Vagina (tissue), 2 donors: ENCODE measurements at places on chromosomes 1 and 21. TPM values are rescaled to one million over a fixed set of nuclear protein-coding genes. Genes with fewer than 3 reads are reported as not detected.

DNA sequence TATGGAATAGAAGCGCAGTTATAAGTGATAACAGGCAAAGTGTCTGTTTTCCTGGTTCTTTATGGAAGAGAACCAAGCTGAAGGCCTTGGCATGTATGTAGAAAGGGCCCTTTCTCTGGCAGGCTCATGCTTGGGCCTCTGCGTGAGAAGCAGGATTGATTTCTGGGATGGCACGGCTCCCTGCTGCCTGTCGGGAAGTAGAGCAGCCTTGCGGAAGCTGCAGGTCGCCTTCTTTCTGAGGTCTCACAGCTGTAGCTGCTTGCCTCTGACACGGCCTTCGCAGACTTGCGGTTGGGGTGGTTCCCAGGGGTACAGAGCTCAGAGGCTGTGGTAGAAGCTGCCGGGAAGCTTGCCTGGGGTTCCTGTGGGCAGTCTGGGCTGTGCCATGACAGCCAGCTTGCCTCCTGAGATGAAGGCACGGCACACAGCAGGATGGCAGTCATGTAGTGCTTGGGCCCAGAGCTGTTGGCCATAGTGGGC lies 39.4 kb downstream of the TRAPPC10 start:
- peaks cover 12% of the 10 kb centered on the region for H3K36me3 ChIP-seq
- H3K4me3 ChIP-seq, result no peak overlapping the region
- no peak for DNase-seq
- no peaks in the 10 kb centered on the region for H3K27me3 ChIP-seq
- peaks cover 28% of the 10 kb centered on the region for H3K4me1 ChIP-seq

DNA sequence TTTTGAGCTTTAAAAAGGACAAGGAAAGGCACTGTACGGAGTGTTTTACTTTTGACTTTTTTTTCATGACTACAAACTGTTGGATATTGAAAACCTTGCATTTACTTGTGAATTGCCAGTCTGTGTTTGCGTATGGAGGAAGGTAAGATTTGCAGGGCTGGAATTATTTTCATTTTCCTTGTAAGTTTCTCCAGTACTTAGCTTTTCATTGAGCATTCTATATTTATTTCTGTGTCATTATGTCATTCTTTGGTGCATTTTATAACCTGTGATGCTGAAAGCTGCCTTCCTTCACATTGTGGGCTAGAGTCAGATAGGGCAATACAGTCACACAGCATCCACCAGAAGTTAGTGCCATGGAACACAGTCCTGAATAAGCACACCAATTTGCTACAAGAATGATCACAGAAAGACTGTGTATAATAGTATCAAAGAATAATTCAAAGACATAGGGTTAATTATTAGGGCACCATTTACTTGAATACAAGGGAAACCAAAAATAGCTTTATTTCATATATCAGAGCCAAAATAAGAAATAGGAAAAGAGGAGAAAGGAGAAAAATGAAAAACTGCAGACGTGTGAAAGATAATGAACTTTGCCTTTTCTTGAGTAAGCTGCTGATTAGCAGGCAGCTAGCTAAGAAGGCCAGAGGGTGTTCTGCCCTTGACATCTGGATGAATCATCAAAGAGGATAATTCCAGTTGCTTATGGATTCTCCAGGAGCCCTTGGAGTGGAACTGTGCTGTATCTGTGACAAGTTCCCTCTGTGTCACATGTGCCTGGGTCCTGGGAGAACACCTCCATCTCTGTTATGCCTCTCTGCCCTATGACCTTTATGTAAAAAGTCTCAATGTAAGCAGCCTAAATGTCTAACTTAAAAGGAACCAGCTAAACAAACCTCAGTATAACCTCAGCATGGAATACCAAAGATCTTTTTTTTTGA lies 8.0 kb upstream of the FAM20B start:
- peaks cover 19% of the 10 kb centered on the region for H3K4me1 ChIP-seq
- H3K36me3 ChIP-seq, result no peaks in the 10 kb centered on the region
- H3K27ac ChIP-seq, result peak overlapping the region; percentile 57
- no peaks in the 10 kb centered on the region for H3K27me3 ChIP-seq
- no peak for DNase-seq

DNA sequence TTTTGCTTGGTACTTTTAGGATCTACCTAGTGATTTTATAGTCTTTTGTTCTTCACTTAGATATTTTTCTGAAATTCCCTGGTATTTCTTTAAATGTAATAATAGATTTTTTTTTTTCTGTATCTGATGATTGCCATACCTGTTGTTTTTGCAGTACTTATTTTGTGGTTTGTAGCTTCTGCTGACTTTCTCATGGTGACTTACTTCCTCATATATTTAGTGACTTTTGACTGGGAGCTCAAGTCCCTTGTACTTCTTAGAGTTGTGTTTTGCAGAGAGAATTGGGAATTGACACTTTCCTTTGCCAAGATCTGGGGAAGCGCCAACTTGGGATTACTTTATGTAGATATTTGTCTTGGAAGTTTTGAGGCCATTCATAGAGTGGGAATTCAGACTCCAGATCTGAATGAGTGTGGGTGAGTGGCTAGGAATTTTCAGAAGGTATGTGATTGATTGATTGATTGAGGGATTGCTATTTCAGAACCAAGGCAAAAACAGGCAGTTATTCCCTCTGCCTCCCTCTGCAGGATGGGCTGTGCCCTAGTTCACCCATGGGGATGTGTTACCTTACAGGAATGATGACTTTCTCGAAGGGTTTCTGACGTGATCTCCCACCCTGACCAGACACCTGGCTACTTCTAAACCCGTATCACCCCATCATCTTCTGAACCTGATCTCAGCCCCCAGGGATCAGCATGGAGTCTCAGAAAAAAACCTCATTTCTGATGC lies 219.5 kb downstream of the URB2 start:
- no peaks in the 10 kb centered on the region for H3K27me3 ChIP-seq
- no peak overlapping the region for H3K4me3 ChIP-seq
- no peak for DNase-seq
- no peaks in the 10 kb centered on the region for H3K36me3 ChIP-seq

GRCh38 chr1:102834688-102835320 lies 273.5 kb downstream of the COL11A1 start:
- H3K27me3 ChIP-seq, result no peaks in the 10 kb centered on the region
- no peaks in the 10 kb centered on the region for H3K4me1 ChIP-seq
- H3K36me3 ChIP-seq, result no peaks in the 10 kb centered on the region
- no peak overlapping the region for H3K27ac ChIP-seq
- no peak for DNase-seq

DNA sequence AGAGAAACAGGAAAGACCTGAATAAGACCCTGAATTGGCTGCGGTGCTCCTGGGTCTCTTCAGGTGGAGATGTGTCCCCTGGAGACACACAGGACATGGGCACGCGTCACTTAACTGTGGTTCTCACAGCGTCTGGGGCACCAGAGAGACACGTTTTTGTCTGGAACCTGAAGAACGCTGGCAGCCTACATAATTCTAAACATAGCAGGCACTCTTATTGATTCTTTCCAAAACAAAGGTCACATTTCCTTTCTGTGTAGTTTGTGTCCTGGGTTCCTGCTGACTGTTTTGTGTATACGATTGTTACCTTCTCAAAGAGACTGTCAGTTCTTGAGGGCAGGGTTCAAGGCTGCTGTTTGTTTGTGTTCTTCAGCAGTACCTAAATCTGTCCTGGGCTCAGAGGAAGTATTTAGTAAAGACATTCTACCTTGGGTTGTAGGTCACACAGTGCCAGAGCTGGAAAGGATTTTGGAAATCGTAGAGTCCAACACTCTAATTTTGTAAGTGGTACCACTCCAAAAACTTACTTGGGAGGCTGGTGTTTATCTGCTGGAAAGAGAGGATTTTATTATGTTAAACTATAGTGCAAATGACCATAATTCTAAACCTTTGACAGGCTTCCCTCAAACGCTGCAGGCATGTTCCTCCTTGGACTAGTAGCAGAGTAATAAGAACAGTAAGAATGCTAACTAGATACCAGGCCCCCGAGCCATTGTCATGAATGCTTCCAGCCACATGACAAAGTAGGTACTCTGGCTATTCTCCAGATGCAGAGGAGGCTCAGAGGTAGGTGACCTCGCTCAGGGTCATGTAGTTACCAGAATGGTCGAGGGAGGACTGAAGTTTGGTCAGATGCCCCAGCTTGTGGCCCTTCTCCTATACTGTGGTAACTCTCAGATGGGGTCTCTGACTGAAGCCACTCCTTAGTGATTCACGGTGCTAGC lies 164.3 kb downstream of the DHRS3 start:
- DNase-seq, result no peak
- peak overlapping the region; percentile 73 for H3K27ac ChIP-seq
- no peaks in the 10 kb centered on the region for H3K27me3 ChIP-seq
- peaks cover 99% of the 10 kb centered on the region for H3K4me1 ChIP-seq
- H3K4me3 ChIP-seq, result no peak overlapping the region

- H3K27ac ChIP-seq, result no peak overlapping the region
- H3K4me3 ChIP-seq, result no peak overlapping the region
- no peaks in the 10 kb centered on the region for H3K27me3 ChIP-seq
- H3K4me1 ChIP-seq, result no peaks in the 10 kb centered on the region
- H3K36me3 ChIP-seq, result no peaks in the 10 kb centered on the region
These were observed 16.2 kb upstream of the MPL start for GRCh38 chr1:43321331-43321891.

GRCh38 chr1:52054496-52055065 lies 410 bp downstream of the TXNDC12 start:
- DNase-seq, result no peak
- no peaks in the 10 kb centered on the region for H3K36me3 ChIP-seq
- peak overlapping the region; percentile 79 for H3K4me3 ChIP-seq
- H3K4me1 ChIP-seq, result peaks cover 47% of the 10 kb centered on the region
- H3K27me3 ChIP-seq, result no peaks in the 10 kb centered on the region
- H3K27ac ChIP-seq, result peak overlapping the region; percentile 85

GRCh38 chr1:8189931-8190483 lies 127.9 kb upstream of the SLC45A1 start:
- no peaks in the 10 kb centered on the region for H3K27me3 ChIP-seq
- no peaks in the 10 kb centered on the region for H3K36me3 ChIP-seq
- no peak overlapping the region for H3K4me3 ChIP-seq
- H3K27ac ChIP-seq, result no peak overlapping the region
- DNase-seq, result no peak

DNA sequence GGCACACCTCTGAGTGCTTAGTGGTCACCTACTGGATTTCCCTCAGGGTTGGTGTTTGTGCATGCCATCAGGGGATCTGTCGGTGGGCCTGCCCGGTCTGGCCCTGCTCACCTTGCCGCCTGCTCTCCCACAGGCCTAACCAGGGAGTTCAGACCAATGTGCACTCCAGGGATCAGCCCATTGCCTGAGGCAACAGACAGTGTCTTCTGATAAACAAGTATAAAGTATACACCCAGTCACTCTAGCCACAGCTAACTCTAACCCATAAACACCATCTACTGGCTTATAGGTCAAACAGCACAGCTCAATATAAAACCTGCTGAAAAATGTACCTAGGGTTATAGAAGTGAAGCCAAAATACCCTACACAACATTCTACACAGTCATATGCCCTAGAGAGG lies 1300.0 kb downstream of the PLA2G4A start:
- H3K4me1 ChIP-seq, result no peaks in the 10 kb centered on the region
- DNase-seq, result no peak
- H3K27ac ChIP-seq, result no peak overlapping the region
- H3K36me3 ChIP-seq, result no peaks in the 10 kb centered on the region

DNA sequence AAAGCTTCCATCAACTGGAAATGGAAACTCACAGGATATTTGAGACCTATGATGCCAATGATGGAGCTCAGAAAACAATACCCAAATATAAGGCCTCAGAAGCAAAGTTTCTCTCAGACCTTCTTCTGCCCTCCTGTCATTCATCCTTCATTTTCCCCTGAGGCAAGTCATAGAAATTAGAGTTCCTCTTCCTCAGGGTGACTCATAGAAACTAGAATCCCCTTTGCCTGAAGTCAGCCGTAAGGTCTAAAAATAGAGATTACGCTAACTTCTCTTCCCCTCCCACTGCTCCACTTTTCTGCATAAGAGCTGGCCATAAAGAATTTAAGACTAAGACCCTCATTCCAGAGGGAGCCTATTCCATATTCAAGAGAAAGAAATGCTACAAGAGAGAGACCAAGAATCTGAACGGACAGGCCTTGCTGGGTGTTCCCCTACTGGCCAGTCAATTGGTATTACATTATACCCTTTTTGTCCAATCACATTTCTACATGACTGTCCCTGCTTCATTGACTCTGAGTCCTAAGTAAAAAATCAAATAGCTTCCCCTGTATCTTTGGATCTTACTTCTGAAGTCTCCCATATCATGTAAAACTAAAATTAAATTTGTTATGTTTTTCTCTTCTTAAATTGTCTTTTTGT lies 994.9 kb downstream of the ADGRL2 start:
- no peak overlapping the region for H3K4me3 ChIP-seq
- no peak overlapping the region for H3K27ac ChIP-seq
- H3K4me1 ChIP-seq, result no peaks in the 10 kb centered on the region
- no peak for DNase-seq
- H3K27me3 ChIP-seq, result no peaks in the 10 kb centered on the region

DNA sequence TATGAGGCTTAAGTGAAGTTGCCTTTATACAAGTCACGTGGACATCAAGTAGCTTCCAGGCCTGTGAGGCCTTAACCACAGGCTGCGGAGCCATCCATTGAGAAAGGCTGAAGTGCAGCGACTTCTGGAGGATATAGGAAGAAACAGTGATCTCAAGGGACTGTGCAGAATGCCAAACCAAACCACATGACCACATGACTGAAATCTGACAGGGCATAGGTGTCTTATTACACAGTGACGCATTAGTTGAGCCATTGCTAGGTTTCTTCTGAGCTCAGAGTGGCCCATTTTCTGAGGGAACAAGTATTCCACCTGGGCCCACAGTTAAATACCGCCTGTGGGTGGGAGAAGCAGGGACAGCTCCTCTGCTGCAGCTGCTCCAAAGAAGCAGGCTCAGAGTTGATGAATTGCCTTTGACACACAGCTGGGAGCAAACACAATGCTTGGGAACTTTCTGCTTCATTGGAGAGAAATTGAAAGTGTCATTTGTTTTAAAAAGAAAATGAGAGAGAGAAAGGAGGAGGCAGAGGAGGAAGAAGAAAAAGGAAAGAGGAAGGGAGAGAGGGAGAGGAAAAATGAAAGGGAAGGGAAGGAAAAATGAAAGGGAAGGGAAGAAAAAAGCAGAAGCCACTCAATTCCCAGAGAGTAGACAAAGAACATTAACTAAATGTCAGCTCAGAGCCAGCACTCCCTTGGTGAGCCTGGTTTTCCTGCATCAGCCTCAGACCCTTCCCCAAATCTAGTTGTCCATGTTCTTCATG lies 94.4 kb downstream of the COLGALT2 start:
- DNase-seq, result no peak
- no peak overlapping the region for H3K27ac ChIP-seq
- H3K27me3 ChIP-seq, result no peaks in the 10 kb centered on the region
- H3K4me1 ChIP-seq, result no peaks in the 10 kb centered on the region
- H3K4me3 ChIP-seq, result no peak overlapping the region

GRCh38 chr1:230280906-230281413 lies 145.2 kb downstream of the PGBD5 start:
- DNase-seq, result no peak
- no peak overlapping the region for H3K4me3 ChIP-seq
- H3K36me3 ChIP-seq, result peaks cover 34% of the 10 kb centered on the region
- H3K4me1 ChIP-seq, result peaks cover 17% of the 10 kb centered on the region
- H3K27ac ChIP-seq, result no peak overlapping the region

- H3K27me3 ChIP-seq, result no peaks in the 10 kb centered on the region
- DNase-seq, result no peak
- no peak overlapping the region for H3K27ac ChIP-seq
- H3K4me3 ChIP-seq, result no peak overlapping the region
- H3K4me1 ChIP-seq, result no peaks in the 10 kb centered on the region
These were observed 21.7 kb upstream of the FAAH start for GRCh38 chr1:46372431-46372830.

GPR25 gene
- total RNA-seq, result 5.9 TPM

PBX1 gene
- total RNA-seq, result 69.0 TPM

NPR1 gene
- 45.9 TPM for total RNA-seq

TTC22 gene
- total RNA-seq, result 43.5 TPM

ASPM gene
- 4.2 TPM for total RNA-seq

WNT3A gene
- not detected for total RNA-seq

PHACTR4 gene
- total RNA-seq, result 28.7 TPM
